ENCODE measurements at places on chromosomes 5 and 9.
A peak's percentile ranks its signal among the peaks of the same experiment; 100 is the strongest.

GRCh38 chr5:124235576-124235975 is 510.9 kb downstream of the ZNF608 start:
- DNase-seq = no peak

DNA sequence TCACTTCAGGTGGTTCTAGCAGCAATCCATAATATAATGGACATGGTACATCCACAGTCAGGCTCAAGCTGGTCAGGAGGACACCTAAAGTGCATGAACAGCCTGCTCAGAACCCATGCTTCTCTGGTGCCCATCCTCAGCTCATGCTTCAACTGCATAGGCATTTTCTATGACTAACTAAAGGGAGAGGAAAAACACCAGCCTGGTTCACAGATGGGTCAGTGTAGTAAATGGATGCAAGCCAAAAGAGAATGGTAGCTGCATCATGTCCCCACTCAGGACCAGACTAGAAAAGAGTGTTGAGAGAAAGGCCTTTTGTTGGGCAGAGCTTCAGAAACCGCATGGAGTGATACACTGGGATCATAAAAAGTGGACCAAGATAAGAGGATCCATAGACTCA is 556.6 kb downstream of the TLE1 start:
- DNase-seq = no peak

GRCh38 chr9:1320607-1321195 is 270.5 kb downstream of the DMRT2 start:
- DNase-seq = no peak

- no peak for DNase-seq
These were observed at the start of gene HSDL2 for GRCh38 chr9:112380102-112380824. HSDL2 (plus strand) TSS chr9:112380108; CDS start chr9:112380164, 56 bp downstream.

- DNase-seq = no peak
These were observed 282.9 kb upstream of the ATP10B start for GRCh38 chr5:161134956-161135355.

- peak; percentile 80 for DNase-seq
These were observed 385 bp upstream of the PTGER4 start for GRCh38 chr5:40679148-40679912.

DNA sequence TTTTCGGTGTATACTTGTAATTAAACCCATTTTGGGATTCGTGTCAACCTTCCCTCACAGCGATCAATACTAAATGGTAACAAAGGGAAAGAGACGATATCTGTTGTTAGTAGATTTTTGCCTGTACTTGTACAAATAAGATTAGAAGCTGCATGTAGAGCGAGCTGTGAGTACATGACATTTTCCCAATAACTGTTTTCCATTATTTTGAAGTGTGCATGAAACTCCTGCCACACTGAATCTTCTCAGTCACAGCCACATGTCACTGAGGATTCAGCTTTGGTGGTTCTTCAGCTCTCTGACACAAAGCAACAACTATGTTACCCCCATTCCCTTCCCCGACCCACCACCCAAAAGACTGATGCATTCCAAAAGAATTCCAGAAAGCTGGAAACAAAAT is 685.6 kb downstream of the EFNA5 start:
- no peak for DNase-seq

DNA sequence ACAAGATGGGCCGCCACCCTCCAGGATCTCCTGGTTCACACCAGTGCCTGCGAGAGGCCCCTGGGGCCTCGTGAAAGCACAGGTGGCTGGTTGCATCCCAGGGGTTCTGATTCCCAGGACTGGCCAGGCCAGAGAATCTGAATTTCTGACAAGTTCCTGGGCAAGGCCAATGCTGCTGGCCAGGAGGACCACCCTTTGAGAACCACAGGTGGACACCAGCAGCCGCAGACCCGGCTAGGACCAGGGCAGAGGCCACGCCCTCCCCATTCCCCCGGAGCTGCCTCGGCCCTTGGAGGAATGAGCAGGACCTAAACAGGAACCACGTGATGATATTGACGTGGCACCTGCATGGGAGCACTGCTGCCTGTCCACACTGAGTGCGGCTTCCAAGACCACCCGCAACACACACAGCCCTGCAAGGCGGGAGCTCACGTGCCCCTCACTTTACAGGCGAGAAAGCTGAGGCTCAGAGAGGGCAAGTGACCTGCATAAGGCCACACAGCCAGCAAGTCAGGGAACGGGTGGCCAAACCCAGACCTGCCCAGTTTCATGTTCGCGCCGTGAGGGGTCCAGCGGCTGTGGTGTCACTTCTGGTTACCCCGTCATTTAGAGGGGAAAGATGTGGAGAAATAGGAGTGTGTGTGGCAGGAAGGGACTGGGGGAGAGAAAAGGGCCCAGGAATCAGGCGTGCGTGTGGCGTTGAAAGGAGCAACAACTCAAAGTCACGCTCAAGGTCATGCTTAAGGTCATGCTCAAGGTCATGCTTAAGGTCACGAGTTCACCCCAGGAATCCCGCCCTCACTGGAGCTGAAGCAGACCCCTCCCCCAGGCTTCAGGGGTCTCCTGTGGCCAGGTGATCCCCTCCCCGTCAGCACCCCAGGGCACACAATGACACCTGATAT is 105.9 kb upstream of the IER5L start:
- no peak for DNase-seq

- no peak for DNase-seq
These were observed 269.7 kb downstream of the MLLT3 start for GRCh38 chr9:20352591-20352990.

DNA sequence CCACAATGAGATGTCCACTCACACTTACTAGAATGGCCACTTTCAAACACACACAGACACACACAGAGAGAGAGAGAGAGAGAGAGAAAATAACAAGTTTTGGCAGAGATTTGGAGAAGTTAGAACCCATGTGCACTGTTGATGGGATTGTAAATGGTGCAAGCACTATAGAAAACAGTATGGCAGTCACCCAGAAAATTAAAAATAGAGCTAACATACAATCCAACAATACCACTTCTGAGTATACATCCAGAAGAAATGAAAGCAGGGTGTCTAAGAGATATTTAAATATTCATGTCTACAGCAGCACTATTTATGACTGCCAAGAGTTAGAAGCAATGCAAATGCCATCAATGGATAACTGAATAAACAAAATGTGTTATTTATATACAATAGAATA is 359.9 kb upstream of the COX7C start:
- no peak for DNase-seq

DNA sequence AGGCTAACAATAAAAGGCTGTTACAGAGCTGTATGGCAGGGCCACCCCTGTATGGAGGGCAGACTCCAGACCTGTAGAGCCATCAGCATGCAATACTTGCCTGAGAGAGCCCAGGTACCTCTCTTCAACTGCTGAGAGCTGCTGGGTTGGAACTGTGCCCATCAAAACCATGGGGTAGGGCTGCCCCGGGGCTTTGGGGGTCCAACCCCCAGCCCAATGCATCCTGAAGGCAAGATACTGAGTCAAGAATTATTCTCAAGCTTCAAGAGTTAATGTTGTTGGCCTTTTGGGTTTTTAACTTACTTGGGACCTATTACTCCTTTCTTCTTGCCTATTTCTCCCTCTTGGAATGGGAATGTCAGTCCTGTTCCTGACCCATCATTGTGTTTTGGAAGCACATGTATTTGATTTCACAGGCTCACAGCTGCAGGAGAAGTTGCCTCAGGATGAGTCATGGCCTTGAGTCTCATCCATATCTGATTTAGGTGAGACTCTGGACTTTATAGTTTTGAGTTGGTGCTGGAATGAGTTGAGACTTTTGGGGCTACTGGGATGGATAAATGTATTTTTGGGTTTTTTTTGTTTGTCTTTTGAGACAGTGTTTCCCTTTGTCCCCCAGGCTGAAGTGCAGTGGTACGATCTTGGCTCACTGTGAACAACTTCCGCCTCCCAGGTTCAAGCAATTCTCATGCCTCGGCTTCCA is 21.0 kb upstream of the CDK7 start:
- no peak for DNase-seq

DNA sequence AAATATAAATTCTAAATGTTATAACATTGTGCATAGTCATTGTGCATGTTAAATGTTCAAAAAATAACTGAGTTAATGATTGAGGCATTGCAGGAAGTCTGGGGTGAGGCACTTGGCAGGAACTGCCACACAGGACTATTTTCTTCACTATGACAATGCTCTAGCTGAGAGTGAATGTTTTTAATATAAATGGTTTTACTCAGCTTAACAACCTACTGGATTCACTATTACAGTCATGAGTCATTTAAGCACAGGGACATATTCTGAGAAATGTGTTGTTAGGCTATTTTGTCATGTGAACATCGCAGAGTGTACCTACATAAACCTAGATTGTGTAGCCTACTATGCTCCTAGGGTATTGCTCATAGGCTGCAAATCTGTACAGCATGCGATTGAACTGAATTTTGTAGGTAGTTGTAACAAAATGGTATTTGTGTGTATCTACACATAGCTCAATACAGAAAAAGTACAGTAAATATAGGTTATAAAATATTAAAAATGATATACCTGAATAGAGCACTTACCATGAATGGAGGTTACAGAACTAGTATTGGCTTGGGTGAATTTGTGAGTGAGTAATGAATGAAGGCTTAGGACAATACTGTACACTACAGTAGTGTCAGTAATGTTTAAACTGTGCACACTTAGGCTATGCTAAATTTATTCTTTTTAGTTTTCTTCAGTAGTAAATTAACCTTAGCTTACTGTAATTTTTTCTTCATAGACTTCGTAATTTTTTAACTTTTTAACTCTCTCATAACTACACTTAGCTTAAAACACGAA is 346.1 kb upstream of the PTGER4 start:
- DNase-seq = no peak
